ENCODE measurements at places on chromosomes 4 and X.

DNA sequence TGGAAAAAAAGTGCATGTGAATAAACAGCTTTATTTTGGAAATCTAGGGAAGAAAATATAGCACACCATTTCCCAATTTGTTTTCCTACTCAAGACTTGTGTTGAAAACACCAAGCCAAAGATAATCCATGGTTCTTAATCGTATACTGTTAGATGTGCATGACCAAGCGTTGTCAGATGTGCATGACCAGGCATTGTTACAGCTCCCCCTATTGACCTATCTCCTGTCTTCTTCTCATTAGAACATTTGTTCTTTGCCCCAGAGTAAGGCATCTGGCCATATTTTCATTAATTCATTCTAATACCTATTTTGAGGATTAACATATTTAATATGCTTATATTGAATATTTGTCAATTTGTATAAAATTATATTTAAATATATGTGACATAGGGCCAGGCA lies 14.4 kb upstream of the VCX start:
- peak; percentile 44 for DNase-seq

GRCh38 chr4:167114416-167114971 lies 119.8 kb downstream of the SPOCK3 start:
- DNase-seq: no peak

DNA sequence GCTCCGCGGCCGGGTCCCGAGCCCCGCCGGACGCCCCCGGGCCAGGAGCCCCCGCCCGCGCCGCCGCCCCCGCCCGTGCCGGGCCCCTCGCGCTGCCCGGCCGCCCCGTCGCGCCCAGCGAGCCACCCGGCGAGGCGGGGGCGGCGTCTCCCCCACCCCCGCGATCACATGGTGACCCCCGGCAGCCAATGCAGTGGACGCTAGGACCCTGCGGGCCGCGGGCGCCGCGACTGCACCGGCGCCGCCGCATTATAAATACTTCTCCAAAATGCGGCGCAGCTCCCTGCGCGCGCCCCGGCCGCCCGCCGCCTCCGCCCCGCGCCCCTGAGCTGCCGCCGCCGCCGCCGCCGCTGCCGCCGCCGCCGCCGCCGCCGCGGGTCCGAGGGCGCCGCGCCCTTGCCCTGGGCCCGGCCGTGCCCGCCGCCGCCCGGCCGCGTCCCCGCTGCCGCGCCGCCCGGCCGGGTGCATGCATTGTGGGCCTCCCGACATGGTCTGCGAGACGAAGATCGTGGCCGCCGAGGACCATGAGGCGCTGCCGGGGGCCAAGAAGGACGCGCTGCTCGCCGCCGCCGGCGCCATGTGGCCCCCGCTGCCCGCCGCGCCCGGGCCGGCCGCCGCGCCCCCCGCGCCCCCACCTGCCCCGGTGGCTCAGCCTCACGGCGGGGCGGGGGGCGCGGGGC lies at the start of gene NAT8L:
Gene NAT8L (plus strand): TSS at position 282 of the 680 bp plus-strand sequence. CDS start 185 bp downstream, at position 467.
- DNase-seq: peak; percentile 86

GRCh38 chr4:2009651-2010233 lies 968 bp upstream of the NELFA start:
- DNase-seq: peak; percentile 70

GRCh38 chr4:3877868-3878267 lies 111.7 kb downstream of the ADRA2C start:
- DNase-seq: no peak

DNA sequence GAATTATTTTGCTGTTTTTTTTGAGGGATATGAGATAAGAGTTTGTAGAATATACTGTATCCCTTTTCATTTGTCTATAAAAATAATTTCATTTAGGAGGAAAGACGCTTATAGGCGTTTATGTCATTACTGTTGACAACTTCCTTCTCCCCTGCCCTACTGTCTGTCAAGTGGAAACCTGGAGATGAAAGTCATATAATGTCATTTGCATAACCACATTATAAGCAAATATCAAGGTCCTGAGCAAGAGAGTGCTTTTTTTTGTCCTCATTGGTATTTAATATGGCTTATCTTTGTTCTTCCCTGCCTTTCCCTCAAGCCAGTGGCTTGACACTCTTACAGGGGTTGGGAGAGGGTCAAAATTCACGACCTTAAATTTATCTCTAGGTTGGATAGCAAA lies 55.8 kb downstream of the LRP2BP start:
- no peak for DNase-seq

GRCh38 chrX:138745196-138745595 lies 33.7 kb upstream of the FGF13 start:
- peak; percentile 69 for DNase-seq

DNA sequence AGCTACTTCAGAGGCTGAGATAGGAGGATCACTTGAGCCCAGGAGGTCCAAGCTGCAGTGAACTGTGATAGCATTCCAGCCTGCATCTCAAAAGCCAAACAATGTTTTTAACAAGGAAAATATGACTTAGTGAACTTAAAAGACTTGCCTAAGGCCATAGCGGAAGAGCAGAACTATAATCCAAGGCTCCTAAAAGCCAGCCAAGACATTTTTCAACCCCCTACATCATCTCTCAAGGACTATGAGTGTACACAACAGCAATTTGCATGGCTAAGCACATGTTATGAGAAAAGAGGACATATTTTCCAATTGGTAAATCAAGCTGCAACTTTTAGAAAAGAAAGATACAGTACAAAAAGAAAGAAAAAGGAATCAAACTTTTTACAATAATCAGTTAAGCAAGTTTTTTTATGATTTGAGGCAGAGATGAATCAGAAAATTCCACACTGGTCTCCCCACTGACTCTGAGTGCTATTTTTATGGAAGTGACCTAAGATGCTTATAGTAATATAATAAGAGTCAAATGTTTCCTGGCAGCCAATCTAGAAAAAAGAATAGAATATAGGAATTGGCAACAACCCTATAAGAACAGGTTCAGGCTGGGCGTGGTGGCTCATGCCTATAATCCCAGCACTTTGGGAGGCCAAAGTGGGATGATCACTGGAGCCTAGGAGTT lies 9.8 kb upstream of the ACOT9 start:
- no peak for DNase-seq

DNA sequence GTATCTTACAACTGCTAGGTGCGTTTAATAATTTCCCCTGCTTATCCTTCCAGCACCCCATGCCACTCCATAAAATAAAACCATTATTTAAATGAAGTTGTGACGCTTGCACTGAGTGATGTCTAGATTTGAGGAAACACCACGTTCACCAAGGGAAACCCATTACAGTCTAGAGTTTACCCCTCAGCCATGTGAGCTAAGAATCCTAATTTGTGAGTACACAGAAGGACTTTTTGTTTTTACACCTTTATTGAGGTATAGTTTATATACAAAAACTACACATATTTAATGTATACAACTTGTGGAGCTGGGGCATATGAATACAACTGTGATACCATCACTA lies 326.8 kb downstream of the RAPGEF2 start:
- no peak for DNase-seq

DNA sequence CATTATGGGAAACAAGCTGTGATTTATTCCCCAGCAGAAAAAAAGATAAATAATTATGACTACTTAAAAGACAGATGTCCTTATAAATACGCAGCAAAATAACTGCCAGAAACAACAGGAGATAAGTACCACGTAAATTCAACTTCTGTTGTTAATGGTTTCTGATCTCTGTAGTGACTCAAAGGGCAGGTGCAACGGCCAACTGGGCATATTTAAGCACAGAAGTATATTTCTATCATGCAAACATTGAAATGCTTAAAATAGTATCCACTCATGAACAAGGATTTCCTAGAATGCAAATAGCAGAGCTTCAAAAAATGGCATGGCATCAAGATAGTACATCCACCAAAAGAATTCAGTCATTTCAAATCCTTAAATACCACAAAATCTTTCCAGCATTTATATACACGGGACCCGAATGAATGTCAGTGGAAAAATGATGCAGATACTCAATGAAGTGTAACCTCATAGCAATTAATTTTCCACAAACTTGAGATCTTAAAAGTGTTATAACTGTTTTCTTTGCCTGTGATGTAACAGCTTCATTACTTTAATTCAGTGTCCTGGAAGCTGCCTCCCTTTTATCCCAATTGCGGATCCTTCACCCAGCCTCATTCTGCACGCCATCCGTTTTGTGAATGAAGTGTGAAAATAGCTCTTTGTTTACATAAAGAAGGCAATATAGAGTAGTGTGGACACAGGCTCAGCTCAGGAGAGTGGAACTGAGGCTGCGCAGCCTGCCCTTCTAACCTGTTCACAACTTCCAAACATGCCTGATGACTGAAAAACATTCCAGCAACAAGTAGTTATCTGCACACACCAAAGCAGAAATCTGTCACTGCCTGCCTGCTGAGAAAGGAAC lies 10.2 kb downstream of the PDGFC start:
- no peak for DNase-seq

DNA sequence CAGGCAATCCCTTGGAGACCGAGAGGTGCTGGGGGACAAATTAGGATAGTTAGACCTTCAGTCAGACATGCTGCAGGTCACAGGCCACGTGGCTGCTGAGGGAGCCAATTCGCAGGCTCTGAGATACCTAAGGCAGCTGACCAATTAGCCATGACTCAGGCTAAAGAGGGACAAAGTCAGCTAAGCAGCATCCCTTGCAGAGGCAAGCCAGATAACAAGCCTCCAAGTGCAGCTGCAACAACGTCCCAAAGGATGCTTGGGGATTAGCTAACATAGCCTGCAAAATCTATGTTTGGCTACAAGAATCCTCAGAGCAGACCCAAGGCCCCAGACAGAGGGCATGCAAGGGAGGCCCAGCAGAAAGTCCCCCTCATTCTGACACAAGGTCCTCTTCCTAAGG lies 93.5 kb downstream of the SEL1L3 start:
- DNase-seq: no peak

GRCh38 chr4:112808001-112808400 lies 171.1 kb downstream of the LARP7 start:
- DNase-seq: no peak

GRCh38 chr4:122716825-122717448 lies 15.6 kb upstream of the BBS12 start:
- peak; percentile 77 for DNase-seq

DNA sequence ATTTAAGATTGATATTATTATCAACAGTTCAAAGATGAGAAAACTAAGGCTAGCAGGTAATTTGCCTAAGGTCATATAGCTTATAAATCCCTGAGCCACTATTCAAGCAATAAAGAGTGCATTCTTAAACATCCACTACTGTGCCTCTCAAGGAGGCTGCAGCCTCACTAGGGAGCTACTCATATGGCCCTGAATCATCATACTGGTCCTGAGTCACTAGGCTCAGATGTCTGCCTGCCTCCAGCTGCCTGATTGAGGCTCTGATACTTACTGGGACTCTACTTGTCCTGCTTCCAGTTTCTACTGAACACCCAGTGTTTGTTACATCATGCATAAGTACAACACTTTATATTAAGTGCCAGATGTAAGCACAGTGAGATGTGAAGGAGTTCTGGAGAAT lies 110.7 kb downstream of the AASDH start:
- DNase-seq: no peak

- DNase-seq: no peak
Observed at GRCh38 chr4:108118505-108118904, 50.2 kb downstream of the LEF1 start.

- DNase-seq: no peak
Observed at GRCh38 chr4:154004016-154004415, 215.1 kb upstream of the SFRP2 start.

GRCh38 chr4:1952058-1952700 lies 56.6 kb downstream of the NELFA start:
- no peak for DNase-seq

GRCh38 chrX:76183289-76184049 lies 10.6 kb downstream of the PBDC1 start:
- DNase-seq: no peak

- DNase-seq: peak; percentile 29
Observed at GRCh38 chrX:9467751-9468150, 2.9 kb downstream of the TBL1X start.

DNA sequence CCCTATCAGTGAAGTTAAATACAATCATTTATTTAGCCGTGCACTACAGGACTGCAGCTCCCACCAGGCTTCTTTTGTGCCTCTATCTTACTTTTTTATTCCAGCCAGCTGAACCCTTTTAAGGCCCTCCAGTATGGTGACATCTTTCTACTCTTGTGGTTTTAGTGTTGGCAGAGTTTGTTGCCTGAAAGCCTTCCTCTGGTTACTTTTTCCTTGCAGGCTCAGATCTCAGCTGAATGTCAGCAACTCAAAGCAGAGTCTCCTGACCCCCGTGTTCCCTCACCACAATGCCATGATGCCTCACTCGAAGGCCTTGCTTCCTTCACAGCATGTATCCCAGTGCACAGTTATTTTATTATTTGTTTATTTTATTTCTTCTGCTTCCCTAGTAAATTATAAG lies 818.9 kb upstream of the LCORL start:
- no peak for DNase-seq

DNA sequence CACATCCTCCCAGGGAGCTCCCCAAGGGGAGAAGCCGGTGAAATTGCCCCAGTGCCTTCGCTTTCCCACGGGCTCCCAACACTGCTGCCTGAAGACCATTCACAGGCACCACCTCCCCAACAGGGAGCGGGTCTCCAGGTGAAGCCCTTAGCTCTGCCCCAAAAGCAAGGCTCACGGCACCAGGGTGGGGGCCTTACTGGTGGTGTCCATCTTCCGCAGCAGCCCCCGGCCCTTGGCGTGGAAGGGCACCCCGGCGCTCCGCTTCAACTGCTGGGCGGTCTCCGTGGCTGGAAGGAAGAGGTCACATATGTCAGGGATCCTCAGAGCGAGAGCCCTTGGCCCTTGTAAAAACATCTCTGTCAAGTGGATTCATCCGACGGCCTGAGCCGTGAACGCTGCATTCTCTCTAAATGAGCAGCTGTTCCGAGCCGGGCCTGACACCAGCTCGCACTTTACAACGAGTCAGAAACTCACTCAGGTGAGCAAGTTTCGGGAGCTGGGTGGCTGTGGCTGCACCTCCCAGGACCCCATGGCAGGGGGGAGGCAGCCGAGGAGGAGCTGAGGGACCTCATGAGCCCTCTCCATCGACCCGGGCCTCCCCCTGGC lies 20.9 kb downstream of the NELFA start:
- DNase-seq: no peak

- peak; percentile 42 for DNase-seq
Observed at GRCh38 chrX:38080808-38081207, 74.5 kb downstream of the SYTL5 start.

DNA sequence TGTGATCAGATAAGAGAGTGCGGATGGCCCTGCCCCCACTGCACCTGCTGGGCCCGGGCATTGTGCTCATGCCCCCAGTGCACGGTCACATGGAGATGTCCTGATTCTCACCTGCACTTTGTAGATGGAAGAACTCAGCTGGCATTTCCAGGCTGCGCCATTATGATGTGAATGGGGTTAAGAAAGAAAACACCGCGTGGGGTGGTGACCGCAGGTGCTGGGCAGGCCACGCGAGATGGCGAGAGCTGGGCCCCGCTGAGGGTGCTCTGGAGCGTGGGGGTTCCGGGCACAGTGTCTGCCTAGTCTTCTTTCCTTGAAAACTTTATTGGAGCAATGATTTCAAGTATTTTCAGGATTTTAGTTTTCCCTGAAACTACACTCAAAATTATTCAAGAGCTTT lies 17.8 kb upstream of the HGFAC start:
- no peak for DNase-seq

GRCh38 chr4:98260579-98261404 lies at the start of gene RAP1GDS1:
TSS of gene RAP1GDS1 (plus strand) at chr4:98261384. CDS start at chr4:98261566, 182 bp downstream.
- peak; percentile 97 for DNase-seq

Data from neural progenitor cell (in vitro differentiated cells).